Activated CD4-positive, alpha-beta T cell treated with anti-CD3 and anti-CD28 coated beads, Interleukin-2, amount 10 ng/mL, durations not matched to agents 24 days and 14 days (primary cell): ENCODE measurements at places on chromosomes 6 and 20. TPM values are rescaled to one million over a fixed set of nuclear protein-coding genes. Genes with fewer than 3 reads are reported as not detected.

Gene BCAS4
- 7.2 and 8.4 TPM in 2 replicates for total RNA-seq

Gene FAM184A
- 7.5 and 9.0 TPM in 2 replicates for total RNA-seq

Gene PRKN
- not detected in 2 replicates for total RNA-seq

Gene DNAH8
- total RNA-seq, result 0.02 TPM in 1 of 2 replicates, not detected in the other

Gene RIPPLY2
- not detected in 2 replicates for total RNA-seq

Gene NR2E1
- not detected in 2 replicates for total RNA-seq

Gene TSHZ2
- total RNA-seq, result 28.0 and 29.5 TPM in 2 replicates

Gene BMP6
- 0.50 and 0.56 TPM in 2 replicates for total RNA-seq

Gene KCNK16
- total RNA-seq, result not detected in 2 replicates

Gene RHAG
- not detected in 2 replicates for total RNA-seq

Gene BLOC1S5
- 15.7 and 19.6 TPM in 2 replicates for total RNA-seq

Gene IMPG1
- total RNA-seq, result not detected in 2 replicates

Gene RALGAPB
- total RNA-seq, result 28.3 and 29.8 TPM in 2 replicates

Gene NXT1
- total RNA-seq, result 57.0 and 59.9 TPM in 2 replicates

Gene KCNK17
- not detected in 2 replicates for total RNA-seq

Gene IPCEF1
- 0.97 and 1.5 TPM in 2 replicates for total RNA-seq

Gene SNAP91
- total RNA-seq, result not detected in 2 replicates

Gene CTCFL
- total RNA-seq, result not detected in 2 replicates

Gene C20orf141
- not detected in 2 replicates for total RNA-seq

Gene BANF2
- total RNA-seq, result not detected in 2 replicates

Gene SLA2
- 59.0 and 59.6 TPM in 2 replicates for total RNA-seq

Gene RNF217
- 0.72 and 1.2 TPM in 2 replicates for total RNA-seq

Gene DOK5
- 37.1 and 38.4 TPM in 2 replicates for total RNA-seq
